ENCODE measurements at places on chromosomes 11 and 22.

GRCh38 chr22:46551321-46551720 is 13.9 kb upstream of the CELSR1 start:
- no peak for DNase-seq

DNA sequence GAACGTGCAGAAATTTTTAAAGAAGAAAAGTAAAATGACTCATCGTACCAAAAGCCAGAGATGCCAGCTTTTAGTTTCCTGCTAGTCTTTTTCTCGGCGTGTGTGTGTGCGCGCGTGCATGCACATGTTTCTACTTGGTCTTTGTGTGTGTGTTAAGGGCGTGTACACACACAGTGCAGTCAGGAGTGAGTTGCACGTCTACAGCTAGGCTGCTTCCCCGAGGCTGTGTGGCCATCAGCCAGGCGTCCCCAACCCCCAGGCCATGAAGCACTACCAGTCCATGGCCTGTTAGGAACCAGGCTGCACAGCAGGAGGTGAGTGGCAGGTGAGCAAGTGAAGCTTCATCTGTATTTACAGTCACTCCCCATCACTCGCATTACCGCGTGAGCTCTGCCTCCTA is 36.4 kb downstream of the KCNQ1 start:
- no peak for DNase-seq

- DNase-seq = no peak
Observed at GRCh38 chr11:43784301-43784700, 96.3 kb upstream of the ALKBH3 start.

GRCh38 chr22:37206118-37206840 is 6.0 kb downstream of the SSTR3 start:
- DNase-seq = no peak

Data from activated CD4-positive, alpha-beta T cell treated with anti-CD3 and anti-CD28 coated beads, Interleukin-10, Interleukin-2, amounts not matched to agents 100 ng/mL and 50 ng/mL, durations not matched to agents 16 hours and 8 hours (primary cell).